ENCODE measurements at places on chromosomes 5 and 9. TPM values are rescaled to one million over a fixed set of nuclear protein-coding genes. Genes with fewer than 3 reads are reported as not detected.

The CNTNAP3 gene
- polyA plus RNA-seq: 2.7 TPM

The IFNA17 gene
- polyA plus RNA-seq: not detected

The PHYHD1 gene
- 58.1 TPM for polyA plus RNA-seq

The PCDHAC2 gene
- polyA plus RNA-seq: 0.25 TPM

The FAM151B gene
- polyA plus RNA-seq: 0.78 TPM

The POLE3 gene
- polyA plus RNA-seq: 23.3 TPM

The GARIN3 gene
- polyA plus RNA-seq: not detected

The MARCHF11 gene
- polyA plus RNA-seq: not detected

The DNAJB5 gene
- 2.3 TPM for polyA plus RNA-seq

The CD74 gene
- 210 TPM for polyA plus RNA-seq

The RPL7A gene
- 4,055 TPM for polyA plus RNA-seq

The LCN15 gene
- polyA plus RNA-seq: not detected

The ZSWIM6 gene
- 2.6 TPM for polyA plus RNA-seq

The HAPLN1 gene
- polyA plus RNA-seq: not detected

The EPB41L4A gene
- 9.0 TPM for polyA plus RNA-seq

The VLDLR gene
- polyA plus RNA-seq: 14.6 TPM

The SPAG8 gene
- polyA plus RNA-seq: 0.80 TPM

The SNCB gene
- polyA plus RNA-seq: not detected

The SPATA31D3 gene
- not detected for polyA plus RNA-seq

The PCDHB16 gene
- 1.4 TPM for polyA plus RNA-seq

The AOPEP gene
- polyA plus RNA-seq: 42.5 TPM

The ZNF474 gene
- 0.05 TPM for polyA plus RNA-seq

The ZNF354C gene
- polyA plus RNA-seq: 2.0 TPM

The PCDHB1 gene
- not detected for polyA plus RNA-seq

The IL3 gene
- not detected for polyA plus RNA-seq

The TMC1 gene
- polyA plus RNA-seq: 0.19 TPM

The SVEP1 gene
- polyA plus RNA-seq: 3.8 TPM

The LMX1B gene
- 0.90 TPM for polyA plus RNA-seq

The SPATA31C2 gene
- not detected for polyA plus RNA-seq

The GDF9 gene
- 0.63 TPM for polyA plus RNA-seq

The C9orf40 gene
- polyA plus RNA-seq: 1.2 TPM

The PCDHB8 gene
- polyA plus RNA-seq: 0.42 TPM

The SPINK6 gene
- polyA plus RNA-seq: 0.42 TPM

The F2RL1 gene
- polyA plus RNA-seq: 0.45 TPM

Measured in adipose tissue (tissue), 3 donors.